Left renal cortex interstitium (tissue), 4 donors: ENCODE measurements at places on chromosomes 11 and 22. TPM values are rescaled to one million over a fixed set of nuclear protein-coding genes. Genes with fewer than 3 reads are reported as not detected.

DNA sequence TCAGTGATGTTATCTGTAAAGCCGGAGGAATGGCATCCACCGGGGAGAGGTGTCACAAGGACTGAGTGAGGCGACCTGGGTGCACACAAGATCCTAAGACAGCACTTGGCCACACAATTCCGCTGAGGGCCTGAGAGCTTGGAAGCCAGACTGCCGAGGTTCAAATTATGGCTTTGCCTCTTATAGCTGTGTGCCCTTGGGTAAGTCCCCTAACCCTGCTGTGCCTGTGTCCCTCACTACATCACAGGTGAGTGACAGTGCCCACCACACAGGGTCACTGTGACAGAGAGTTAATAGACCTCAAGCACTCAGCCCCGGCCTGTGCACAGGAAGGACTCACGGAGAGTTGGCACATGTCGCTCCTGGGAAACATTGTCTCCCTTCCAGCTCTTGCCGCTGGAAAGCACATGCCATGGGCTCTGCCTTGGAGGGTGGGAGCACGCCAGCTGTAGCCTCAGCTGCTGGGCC, 592 bp downstream of the RHOD start:
- DNase-seq, result no peak

DNA sequence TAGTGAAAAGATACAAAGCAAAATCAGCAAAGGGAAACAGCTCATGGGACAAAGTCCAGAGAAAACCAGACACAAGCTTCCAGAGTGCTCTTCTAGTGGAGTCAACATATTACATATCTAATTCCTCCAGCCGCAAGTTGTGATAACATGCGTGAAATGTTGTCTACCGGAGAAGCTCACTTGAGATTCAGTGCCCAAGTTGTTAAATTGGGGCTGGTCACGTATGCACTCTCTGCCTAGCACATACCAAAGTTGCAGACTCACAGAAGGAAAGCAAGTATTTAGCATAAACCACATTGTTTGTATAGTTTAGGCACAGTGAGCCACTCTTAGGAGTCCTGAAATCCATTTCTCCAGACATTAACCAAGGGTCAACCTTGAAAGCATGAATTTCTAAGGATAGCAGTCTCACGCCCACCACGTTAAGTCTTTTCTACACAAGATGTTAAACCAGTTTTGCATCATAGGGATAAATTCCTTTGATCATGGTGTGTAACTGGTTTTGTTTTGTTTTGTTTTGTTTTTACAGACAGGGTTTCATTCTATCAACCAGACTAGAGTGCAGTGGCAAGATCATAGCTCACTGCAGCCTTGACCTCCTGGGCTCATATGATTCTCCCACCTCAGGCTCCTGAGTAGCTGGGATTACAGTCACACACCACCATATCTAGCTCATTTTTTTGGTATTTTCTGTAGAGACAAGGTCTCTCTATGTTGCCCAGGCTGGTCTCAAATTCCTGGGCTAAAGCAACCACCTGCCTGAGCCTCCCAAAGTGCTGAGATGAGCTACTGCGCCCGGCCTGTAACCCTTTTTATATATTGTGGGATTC, 39.5 kb upstream of the EP300 start:
- DNase-seq, result no peak

DNA sequence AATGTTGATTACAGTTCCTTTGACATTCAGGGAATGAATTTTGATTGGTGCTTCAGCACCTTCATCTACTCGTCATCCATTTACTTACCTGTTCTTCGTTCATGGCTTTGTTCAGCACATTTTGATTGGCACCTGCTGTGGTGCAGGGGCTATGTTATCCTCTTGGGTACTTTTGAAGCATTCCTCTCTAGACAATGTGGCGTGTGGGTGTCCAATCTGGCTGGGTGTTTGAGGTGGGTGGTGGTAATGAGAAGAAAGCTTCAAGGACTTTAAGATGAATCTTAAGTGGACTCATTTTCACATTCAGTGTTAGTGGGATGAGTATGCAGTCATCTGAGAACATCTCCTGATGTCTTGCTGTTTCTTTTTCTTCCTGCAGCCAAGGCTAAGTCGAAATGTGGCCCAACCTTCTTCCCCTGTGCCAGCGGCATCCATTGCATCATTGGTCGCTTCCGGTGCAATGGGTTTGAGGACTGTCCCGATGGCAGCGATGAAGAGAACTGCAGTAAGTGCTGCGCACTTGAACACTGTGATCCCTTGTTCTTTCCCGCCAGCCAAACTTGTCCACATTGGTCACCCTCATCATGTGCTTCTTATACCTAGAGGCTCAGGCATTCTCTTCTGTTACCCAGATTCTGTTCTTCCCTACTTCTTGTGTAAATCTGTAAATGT, 137.5 kb downstream of the LDLRAD3 start:
- no peak for DNase-seq

- no peak for DNase-seq
These were observed 94.4 kb upstream of the OR4B1 start for GRCh38 chr11:48122246-48122645.

GRCh38 chr22:49469896-49470740, 357.6 kb downstream of the BRD1 start:
- no peak for DNase-seq

- DNase-seq, result no peak
These were observed 44.8 kb upstream of the ANO3 start for GRCh38 chr11:26287067-26287518.

- no peak for DNase-seq
These were observed 32.3 kb downstream of the TMPRSS5 start for GRCh38 chr11:113673550-113674396.

GRCh38 chr11:36002196-36002595, 58.3 kb downstream of the LDLRAD3 start:
- no peak for DNase-seq

- DNase-seq, result no peak
These were observed 14.0 kb downstream of the CPT1A start for GRCh38 chr11:68827733-68828132.

- no peak for DNase-seq
These were observed 1342.8 kb downstream of the TBC1D22A start for GRCh38 chr22:48105259-48105658.

Gene ELF5
- 53.8 TPM for polyA plus RNA-seq

Gene SCN2B
- polyA plus RNA-seq, result 5.7 TPM

Gene CLDN5
- polyA plus RNA-seq, result 30.8 TPM

Gene P2RX3
- 0.65 TPM for polyA plus RNA-seq

Gene MS4A6A
- polyA plus RNA-seq, result 14.1 TPM

Gene DCDC1
- polyA plus RNA-seq, result 6.6 TPM

Gene IGLL1
- 0.51 TPM for polyA plus RNA-seq
